Stimulated activated CD8-positive, alpha-beta memory T cell treated with anti-CD3 and anti-CD28 coated beads, Interleukin-2, amount 100 ng/mL, for 1 hour (primary cell): ENCODE measurements at places on chromosomes 3 and 15.

DNA sequence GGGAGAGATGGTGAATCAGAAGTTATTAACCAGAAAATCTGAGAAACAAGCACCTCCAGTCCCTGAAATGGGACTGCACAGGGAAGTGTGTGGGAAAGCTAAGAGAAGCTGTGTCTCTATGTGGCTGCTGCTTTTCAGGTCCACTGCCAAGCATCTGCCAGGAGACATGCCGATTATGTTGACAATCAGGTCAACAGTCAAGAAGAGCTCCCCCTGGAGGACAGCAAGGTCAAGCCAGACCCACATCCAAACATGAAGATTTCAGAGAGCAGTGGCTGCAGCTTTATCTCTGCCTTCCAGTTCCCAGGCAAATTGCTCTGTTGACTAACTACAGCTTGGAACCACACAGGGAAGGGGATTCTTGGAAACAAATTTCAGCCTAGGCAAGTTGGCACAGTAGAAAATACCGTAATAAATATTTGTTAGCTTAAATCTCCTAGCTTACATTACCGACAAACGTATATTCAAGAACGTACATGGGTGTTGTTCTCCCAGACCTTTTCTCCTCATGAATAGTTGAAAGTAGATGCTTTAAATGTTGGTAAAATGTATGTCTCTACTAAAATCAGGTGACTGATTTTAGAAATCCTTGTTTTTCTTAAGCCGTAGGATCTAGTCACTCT is 394.5 kb upstream of the RARB start:
- DNase-seq = no peak

DNA sequence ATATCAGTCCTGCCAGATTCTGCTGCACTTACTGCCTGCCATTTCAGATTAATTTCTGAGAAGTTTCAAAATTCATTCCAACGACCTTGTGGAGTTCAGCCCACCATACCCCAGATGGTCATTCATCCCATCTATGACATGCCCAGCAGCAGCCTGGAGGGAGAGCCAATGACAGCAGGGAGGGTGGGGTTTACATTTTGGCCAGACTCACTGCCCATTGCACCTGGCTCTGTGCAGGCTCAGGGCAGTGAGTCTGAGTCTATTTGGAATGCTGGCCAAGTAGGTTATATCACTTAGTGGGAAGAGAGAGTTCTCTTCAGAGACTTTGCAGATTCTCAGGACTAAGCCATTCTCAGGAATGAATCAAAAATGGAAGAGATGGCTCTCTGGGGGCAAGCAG is 21.5 kb downstream of the SRPRB start:
- DNase-seq = no peak

DNA sequence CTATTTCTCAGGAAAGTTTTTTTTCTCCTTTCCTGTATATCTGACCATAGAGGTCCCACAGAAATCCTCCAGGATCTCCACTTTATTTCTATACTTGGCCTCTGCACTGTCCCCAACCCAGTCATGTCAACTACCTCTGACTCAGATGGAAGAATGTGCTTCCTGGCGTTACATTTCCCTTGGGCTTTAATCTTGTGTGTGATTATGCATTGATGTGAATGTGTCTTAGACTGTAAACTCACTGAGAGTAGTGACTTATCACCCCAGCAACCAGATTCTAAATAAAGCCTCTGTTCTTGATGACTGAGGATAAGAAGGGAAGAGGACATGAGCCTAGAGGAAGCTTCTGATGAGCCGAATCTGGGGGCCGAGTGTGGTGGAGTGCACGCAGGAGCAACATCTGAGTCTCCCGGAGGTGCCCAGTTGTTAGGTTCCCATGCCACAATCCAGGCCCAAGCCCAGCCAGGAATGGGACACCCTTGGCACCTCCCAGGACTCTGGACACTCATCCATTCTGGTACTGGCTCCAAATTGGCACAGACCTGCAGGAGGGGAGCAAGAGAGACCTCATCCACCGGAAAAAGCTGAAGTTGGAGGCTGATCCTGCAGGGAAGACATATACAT is 32.1 kb upstream of the HEG1 start:
- no peak for DNase-seq

- DNase-seq = no peak
These were observed 168.8 kb upstream of the SMAD3 start for GRCh38 chr15:66896611-66897010.

DNA sequence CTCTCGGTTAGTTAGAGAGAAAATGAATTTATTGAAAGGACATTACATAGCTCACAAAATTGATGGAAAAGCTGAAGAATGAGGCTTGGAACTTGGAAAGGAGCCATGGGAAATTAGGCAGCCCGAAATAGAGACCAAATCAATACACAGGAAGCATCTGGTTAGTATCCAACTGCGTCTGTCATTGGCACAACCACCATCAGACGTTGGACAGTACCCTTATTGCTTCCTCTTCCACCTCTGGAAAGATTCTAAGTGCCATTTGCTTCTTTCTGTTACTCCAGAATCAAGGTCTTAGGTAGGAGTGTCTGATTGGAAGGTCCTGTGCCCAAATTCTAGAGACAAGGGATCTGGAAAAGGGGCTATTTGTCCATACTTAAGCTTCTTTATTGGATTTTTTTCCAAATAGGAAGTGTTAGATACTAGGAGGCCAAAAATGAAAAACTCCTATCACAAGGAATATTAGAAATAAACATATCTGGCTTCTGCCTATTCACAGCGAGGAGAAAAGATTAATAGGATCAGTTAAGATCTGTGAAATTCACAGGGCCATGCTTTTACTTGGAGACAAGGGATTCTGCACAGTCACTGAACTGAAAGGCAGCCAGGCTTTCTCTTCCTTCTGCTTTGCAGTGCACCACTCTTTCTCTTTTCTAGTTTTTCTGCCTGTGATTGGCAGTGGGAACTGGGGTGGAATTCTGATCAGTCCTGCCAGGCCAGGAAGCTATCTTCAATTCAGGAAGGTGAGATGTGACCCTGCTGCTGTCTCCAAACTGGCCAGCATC is 10.7 kb upstream of the HACD2 start:
- DNase-seq = no peak

DNA sequence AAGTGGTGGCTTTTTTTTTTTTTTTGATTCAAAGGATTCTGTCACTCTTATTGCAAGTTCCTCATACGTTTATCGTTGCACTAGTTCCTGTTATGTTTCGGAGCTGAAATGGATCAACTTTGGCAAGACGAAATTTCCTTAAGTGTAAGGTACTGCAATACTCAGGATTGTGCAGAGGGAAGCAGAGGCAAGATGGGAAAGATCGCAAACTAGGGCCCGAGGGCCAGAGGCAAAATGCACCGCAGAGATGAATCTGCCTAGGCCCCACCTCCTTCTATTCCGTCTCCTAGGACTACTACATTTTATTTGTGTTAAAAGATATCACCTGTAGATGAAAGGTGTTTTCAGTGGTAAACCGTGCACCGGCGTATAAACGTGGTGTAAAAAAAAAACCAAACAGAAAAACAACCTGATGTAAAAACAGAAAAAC is 331 bp downstream of the RNU6-1 start:
- no peak for DNase-seq

DNA sequence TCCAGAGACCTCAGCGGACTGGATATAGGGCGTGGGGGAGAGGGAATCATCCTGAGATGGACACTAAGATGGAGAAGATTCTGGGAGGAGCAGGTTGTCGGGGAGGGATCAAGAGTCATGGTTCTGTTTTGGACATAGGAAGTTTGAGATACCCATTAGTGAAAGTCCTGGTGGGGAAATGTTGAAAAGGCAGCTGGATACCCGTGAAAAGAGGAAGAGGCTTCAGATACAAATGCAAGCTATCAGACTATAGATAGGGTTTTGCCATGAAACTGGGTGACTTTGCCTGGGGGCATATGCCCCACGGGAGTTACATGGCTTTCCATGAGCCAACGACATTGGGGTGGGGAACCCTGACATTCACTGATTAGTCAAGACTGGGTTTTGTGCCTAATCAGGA is 1.1 kb upstream of the GPR62 start:
- DNase-seq = no peak

DNA sequence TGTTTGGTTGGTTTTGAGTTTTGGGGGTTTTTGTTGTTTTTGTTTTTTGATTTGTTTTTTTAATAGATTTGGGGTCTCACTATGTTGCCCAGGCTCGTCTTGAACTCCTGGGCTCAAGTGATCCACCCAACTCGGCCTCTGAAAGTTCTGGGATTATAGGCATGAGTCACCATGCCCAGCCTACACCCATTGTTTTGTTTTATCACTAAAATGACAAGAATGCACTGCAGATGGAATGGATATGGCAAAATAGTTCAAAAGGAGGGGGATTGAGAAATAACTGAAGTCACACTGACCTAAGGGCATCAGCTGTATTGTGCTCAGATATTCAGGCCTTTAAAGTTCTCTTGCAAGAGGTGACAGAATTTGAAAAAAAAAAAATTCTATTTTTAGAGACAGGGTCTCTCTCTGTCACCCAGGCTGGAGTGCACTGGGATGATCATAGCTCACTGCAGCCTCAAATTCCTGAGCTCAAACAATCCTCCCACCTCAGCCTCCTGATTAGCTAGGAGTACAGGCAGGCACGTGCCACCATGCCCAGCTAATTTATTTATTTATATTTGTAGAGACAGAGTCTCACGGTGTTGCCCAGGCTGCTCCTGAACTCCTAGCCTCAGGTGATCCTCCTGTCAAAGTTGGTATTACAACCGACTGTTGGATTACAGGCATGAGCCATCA is 4.4 kb upstream of the RASA2 start:
- DNase-seq = no peak

GRCh38 chr3:39601241-39601640 is 133.8 kb downstream of the MOBP start:
- DNase-seq = no peak

DNA sequence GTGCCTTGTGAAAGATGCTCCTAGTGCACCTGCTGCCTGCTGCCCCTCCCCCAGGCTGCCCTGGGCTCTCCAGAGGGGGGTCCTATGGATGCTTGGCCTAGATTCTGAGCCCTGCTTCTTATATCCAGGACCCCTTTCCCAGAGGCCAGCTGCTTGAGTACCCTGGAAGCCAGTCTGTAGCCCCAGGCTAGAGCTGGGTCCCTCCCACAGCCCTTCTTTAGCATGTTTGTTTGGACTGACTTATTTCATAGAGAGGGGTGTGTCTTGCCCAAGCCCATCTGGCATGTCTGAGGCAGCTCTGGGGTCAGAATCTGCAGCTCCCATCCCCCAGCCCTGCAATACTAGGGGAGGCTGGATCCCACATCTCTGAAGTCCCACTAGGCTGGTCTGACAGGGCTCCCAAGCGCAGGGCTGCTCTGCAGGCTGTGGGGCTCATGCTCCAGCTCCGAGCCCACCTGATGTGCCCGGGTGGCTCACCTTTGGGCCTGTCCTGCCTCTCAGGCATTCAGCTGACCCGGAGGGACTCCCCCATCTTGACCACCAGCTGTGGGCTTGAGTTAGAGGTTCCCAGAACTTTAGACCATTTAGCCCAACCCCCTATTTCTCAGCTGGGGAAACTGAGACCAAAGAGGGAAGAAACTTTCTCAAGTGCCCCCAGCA is 3.1 kb downstream of the CHRNB4 start:
- no peak for DNase-seq

- DNase-seq = no peak
These were observed 56.4 kb upstream of the ARRDC4 start for GRCh38 chr15:97903971-97904572.

GRCh38 chr15:93803421-93804152 is 427.8 kb upstream of the MCTP2 start:
- DNase-seq = no peak

DNA sequence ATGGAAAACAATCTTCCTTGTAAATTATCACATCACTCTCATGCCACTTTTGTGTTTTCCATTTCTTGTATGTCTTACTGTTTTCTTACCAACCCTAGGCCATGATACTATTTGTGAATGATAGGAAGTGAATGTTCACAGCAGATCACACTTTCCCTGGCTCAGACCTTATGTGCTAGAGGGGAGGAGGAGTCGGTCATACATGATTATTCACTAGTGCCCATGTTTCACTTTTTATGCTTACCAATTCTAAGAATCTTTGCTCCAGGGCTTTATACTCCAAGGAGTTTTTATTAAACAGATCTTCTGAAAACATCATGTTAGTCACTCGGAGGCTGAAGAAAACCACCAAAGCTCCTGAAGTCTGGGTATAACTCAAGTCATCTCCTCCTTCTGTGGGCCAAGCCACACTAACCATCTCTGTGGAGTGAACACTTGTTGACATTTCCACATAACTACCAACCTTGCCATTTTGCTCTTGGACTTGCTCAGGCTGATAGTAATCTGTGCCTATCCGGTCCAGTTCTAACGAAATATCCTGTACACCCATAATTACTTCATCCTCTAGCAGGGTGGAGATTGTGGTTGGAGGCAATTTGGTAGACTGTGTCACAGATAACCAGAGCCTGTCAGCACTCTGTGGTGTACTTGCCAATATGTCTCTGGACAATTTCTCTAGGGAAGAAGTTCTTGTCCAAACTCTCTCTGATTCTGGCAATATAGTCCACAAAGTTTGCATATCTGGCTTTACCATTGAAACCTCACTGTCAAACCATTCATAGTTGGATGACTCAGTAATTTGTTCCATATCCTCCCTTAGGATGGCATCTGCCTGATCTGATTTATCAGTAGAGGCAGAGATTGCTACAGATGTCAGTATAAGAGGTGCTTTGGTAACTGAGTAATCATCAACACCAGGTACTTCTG is 76.8 kb downstream of the IMPG2 start:
- DNase-seq = no peak

DNA sequence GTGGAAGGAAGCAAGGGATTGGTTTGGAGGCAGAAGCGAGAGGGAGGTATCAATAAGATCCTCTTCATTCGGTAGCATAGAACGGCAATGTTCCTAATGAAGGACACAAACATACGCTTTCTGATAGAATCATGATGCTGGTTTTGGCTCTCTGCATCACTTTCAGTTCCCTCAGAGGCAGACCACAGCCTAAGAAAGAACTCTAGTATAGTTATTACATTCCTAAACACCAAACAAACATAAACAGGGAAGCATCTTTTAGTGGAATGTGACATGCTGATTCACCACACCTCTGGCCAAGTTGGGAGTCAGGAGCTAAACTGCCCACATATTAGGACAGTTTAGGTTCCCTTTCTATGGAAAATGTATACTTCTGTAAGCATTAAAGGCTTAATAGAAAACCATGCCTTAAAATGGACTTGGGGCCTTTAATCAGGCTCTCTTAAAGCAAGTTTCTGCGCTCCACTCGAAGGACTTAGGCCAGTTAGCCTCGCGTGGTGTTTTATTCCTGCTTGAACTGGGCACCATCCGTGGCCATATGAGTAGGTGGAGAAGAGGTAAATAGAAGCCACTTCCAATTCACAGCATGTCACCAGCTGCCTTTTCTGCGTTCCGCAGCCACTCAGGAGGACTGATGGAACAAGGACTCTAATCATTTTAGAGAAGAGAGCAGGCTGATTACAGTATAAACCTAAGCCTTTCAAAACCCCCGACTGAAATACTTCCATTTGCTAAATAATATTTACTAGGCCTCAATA is 53.7 kb downstream of the CD47 start:
- DNase-seq = no peak

DNA sequence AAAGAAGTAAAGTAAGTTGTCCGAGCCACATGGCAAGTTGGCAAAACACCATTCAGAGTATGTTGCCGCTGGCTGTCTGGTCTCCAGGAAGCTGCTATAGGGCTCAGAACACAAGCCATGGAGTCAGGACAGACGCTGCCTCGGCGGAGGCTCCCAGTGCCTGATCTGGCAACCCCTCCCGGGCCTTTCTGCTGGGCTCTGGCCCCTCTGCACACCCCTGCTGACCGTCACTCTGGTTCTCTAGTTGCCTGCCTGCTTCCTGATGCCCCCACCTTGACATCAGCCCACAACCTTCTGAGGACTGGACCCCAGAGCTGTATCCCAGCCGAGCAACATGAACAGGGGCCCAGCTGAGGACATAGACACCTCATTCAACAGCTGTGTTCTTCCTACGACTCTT is 39.1 kb downstream of the MGLL start:
- no peak for DNase-seq
